ENCODE measurements at places on chromosomes 3 and 15.
A peak's percentile ranks its signal among the peaks of the same experiment; 100 is the strongest.

DNA sequence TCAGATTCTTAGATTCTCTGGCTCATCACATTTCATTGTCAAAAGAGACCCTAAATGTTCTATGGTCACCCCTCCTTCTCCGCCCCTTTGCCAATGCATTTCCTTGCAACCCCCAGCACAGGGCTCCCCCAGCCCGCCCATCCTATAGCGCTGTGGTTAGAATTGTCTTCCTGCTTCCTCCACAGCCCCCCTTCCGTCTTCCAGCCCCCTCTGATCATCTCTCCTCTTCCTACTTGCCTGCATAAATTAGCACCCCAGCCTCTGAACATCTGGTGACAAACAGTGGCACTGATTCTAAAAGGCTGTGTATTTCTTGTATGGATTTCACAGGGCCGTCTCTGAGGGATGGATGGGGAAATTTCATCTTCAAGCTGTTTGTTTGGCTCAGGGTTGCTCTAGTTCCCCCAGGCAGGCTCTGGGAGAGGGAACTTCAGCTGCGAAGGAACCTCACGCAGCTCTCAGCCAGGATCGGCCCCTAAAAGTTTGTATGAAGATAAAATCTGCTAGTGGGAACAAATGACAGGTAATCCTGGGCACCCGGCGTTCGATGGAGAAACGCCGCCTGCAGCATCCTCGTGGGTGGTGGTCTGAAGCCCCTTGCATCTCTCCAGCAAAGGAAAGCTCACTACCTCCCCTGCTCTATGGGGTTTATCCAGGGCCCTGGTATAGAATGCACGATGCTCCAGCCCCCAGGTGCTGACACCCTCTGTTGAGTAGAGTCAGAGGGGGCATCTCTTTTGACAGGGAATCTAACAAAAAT, 83.0 kb downstream of the WNT7A start:
- DNase-seq: no peak

- DNase-seq: no peak
Observed at GRCh38 chr15:49990835-49991545, 128.0 kb downstream of the ATP8B4 start.

DNA sequence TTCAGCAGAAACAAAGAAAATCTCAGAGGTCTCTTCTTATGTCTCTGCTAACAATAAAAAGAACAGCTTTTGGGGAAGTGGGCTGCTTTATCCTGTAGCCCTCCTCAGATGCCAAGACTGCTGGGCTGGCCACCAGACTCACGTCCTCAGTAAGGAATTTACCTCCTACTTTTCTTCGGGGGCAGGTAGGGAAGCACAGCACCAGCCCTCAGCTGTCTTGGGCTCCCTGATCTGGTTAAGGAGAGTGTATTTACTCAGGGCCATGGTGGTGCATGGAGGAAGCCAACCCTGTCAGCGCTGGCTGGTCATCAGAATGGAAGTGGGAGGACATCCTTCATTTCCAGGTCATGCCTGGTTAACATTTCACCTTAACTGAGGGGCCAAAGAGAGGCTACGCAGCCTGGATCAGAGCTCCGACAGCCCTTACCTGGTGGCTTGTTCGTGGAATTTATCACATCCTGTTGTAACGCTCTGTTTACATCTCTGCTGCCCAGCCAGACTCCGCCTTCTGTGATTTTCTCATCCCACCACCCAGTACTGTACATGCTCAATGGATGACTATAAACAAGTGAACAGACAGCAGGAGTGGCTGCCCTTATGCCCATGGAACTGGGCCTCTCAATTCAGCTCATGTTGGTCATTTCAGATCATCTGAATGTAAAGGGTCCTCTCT, 108.3 kb downstream of the IGF2BP2 start:
- no peak for DNase-seq

GRCh38 chr3:160169139-160169976, 55.9 kb upstream of the C3orf80 start:
- DNase-seq: peak; percentile 24

GRCh38 chr15:54029081-54029480, 50.8 kb downstream of the UNC13C start:
- DNase-seq: no peak

GRCh38 chr3:127984241-127984975, 67.8 kb upstream of the SEC61A1 start:
- no peak for DNase-seq

GRCh38 chr3:192186498-192186897, 540.8 kb downstream of the FGF12 start:
- no peak for DNase-seq

DNA sequence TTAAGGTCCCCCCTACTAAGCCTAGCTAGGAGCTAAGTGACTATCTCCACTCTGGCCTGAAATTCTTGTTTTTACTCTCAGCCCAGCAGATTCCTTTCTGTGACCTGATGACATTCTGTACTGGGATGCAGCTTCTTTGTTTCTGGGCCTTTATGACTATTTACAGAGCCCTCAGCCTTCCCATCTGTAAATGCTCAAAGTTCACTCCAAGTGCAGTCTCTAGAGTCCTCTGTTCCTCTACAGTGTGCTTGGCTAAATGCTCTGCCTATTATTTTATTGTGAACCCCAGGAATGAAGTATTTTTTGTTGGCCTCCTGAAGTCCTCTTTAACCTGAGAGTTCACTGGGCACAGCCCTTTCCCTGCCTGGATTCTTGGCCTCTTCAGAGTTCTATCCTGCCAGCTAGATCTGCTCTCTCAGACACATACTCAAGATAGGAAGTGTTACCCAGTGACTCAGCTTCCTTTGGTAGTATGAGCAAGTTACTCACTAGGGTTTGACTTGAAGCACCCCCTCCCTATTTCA, 278.1 kb upstream of the P2RY1 start:
- no peak for DNase-seq

GRCh38 chr3:39110041-39110639, 2.7 kb downstream of the TTC21A start:
- no peak for DNase-seq

GRCh38 chr3:141019244-141019643, 31.9 kb upstream of the SPSB4 start:
- DNase-seq: no peak

GRCh38 chr3:54067055-54067698, 55.2 kb upstream of the CACNA2D3 start:
- no peak for DNase-seq

DNA sequence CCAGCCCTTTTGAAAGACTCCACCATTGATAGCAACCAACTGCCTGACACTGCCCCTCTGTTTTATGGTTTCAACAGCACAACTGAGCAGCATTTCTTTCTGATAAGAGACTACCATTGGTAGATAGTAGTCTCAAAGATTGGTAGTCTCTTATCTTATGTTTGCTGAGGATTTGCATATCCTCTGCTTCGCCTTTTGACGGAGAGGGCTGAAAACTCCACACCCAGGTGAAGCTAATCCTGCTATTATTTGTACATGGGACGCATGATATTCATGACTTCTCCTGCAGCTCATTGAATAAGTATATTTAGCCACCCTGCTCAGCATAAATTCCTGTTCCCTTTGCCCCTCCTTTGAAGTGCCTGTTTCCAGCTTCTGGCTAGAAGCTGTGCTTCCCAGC, 119.4 kb upstream of the STRIT1 start:
- DNase-seq: no peak

DNA sequence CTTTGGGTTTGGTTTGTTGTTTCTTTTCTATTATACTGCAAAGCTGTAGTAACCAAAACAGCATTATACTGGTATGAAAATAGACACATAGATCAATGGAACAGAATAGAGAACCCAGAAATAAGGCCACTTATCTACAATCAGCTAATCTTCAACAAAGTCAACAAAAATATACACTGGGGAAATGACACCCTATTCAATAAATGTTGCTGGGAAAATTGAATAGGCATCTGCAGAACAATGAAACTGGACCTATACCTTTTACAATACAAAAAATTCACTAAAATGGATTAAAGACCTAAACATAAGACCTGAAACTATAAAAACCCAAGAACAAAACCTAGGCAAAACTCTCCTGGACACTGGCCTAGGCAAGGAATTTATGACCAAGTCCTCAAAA, 52.9 kb downstream of the TLNRD1 start:
- no peak for DNase-seq

DNA sequence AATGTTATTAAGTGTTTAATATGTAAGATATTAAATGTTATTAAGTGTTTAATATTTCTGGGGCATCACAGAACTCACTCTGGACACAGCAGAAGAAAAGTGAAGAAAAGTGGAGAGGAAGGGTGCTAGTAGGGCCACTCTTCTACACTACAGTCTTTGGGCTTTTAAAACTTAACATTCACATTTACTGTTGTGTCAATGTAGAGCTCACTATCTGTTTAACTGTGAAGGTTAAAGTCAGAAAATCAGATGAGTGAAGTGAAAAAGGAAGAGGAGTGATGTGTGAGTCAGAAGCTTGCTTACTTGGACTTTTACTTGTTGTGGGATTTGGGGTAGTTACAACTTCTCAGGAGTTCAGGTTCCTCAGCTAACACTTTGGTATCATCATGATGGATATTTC, 145.3 kb upstream of the DNAJC19 start:
- no peak for DNase-seq

GRCh38 chr3:105836533-105836932, 32.3 kb downstream of the CBLB start:
- peak; percentile 91 for DNase-seq

DNA sequence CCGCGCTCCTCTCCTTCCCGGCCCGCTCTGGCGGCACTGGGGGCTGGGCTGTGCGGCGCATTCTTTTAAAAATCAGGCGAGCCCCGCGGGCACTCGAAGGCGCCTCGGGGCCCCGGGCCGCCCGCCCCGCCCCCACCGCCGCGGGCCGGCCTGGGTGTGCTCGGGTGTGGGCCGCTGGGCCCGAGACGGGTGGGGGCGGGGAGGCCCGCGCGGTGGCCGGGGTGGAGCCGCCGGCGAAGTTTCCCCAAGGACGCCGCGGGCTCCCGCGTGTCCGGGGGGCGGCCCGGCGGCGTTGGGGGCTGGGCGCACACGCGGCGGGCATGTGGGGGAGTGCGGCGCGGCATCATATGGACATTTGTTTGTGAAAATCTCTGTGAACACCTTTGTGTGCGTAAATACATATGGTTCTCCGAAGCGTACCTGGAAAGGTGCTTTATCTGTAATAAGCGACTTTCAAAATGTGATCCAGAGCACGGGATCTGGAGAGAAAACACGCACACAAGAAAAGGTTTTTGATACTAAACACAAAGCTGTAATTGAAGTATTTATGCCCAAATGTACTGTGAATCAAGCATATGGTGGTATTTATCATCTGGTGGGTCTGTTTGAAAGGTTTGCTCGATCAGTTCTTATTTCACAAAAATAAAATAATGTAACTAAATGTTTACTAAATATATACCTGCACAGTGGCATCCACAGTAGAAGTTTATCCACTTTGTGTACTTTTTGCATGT, 612 bp upstream of the TBL1XR1 start:
- DNase-seq: peak; percentile 68

- DNase-seq: no peak
Observed at GRCh38 chr3:30618526-30618925, 12.1 kb downstream of the TGFBR2 start.

GRCh38 chr3:171763392-171763791, 46.9 kb downstream of the PLD1 start:
- DNase-seq: no peak

- DNase-seq: no peak
Observed at GRCh38 chr3:128173849-128174248, 20.6 kb downstream of the EEFSEC start.

DNA sequence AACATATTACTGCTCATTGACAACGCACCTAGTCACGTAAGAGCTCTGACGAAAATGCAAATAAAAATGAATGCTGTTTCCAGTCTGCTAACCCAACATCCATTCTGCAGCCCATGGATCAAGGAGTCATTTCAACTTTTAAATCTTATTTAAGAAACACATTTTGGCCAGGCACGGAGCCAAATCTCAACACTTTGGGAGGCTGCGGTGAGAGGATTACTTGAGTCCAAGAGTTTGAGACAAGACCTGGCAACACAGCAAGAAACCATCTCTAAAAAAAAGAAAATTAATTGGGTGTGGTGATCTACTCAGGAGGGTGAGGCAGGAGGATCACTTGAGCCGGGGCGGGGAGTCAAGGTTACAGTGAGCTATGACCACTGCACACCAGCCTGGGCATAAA, 22.4 kb upstream of the TM4SF19 start:
- no peak for DNase-seq

- no peak for DNase-seq
Observed at GRCh38 chr3:74756674-74757073, 142.2 kb upstream of the CNTN3 start.

GRCh38 chr15:57323806-57324589, 52.3 kb upstream of the CGNL1 start:
- DNase-seq: peak; percentile 69

DNA sequence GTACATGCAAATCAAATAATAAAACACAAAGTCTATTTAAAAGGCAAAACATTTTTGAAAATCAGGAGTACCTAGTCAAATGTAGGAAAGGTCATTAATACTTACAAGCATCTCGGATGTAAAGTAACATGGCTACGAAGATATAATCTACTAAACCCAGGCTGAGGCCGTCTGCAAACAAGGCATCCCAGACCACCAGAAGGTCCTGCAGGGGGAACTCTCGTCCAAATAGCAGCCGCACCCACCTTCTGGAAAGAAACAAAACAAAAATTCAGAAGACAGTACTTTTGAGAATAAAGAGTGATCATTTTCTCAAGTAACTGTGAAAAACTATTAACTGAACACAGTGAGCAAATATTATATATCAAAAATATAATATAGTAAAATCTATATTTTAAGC, 423.1 kb downstream of the PLCL2 start:
- DNase-seq: no peak

DNA sequence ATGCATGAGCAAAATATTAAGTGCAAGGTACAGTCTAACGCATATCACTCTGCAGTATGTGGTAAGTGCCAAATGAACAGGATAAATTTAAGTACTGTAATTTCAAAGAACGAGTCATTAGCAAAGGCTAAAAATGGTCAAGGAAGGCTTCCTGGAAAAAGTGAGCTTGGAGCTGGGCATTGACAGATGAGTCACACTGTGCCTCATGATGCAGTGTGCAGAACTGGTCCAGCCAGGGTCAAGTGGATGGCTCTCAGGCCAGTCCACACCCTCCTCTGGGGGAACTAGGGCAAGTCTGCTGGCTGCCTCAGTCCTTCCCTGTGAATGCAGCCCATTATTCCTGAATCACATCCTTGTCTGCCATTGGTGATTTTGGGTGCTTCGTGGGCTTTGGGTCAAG, 76.3 kb downstream of the CACNA1D start:
- peak; percentile 47 for DNase-seq

Measured in COLO829 (cell line).